SJCRH30 (cell line): ENCODE measurements at places on chromosomes 4 and X.

DNA sequence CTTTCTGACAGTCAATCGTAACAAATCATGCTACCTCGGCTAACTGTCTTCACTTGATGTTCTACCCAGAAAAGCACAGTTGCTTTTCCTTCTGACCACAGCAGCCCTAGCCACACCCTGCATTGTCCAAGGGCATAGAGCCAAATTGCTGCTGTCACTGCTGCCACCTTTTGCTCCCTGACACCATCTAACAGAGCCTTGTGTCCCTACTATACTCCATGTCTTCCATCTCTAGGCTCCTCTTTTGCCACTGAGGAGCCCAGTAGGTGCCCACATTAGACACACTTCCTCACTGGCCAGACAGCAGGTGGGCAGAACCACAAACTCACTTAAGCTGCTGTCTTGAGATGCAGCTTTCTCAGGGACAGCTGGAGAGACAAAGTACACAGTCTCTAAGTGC, 91.4 kb downstream of the ANXA3 start:
- DNase-seq, result no peak

- DNase-seq, result no peak
Measured at GRCh38 chr4:174252412-174252811, 31.1 kb downstream of the FBXO8 start.

DNA sequence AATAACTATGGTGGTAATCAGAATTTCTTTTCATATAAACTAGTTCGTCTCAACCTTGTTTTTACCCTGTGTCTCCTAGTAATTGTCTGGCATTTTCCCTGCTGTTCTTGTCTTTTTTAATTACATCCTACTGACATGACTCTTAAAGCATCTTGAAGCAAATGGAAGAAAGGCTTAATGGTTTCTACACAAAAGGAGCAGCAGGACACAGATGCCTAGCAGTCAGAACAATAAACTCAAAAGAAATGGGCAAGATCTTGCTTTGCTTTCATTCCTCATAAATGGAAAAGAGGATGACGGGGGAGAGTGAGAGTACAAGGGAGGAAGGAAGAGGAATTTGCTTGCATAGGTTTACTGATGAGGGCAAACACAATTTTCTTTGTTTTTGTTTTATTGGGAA, 293.2 kb upstream of the EMCN start:
- DNase-seq, result no peak

DNA sequence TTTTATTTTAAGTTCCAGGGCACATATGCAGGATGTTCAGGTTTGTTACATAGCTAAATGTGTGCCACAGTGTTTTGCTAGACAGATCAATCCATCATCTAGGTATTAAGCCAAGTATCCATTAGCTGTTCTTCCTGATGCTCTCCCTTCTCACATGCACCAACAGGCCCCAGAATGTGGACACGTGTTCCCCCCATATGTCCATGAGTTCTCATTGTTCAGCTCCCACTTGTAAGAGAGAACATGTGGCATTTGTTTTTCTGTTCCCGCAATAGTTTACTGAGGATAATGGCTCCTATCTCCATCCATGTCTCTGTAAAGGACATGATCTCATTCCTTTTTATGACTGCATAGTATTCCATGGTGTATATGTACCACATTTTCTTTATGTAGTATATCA, 374.8 kb upstream of the FAT1 start:
- DNase-seq, result no peak

GRCh38 chr4:85672116-85672515, 197.2 kb downstream of the ARHGAP24 start:
- DNase-seq, result no peak

DNA sequence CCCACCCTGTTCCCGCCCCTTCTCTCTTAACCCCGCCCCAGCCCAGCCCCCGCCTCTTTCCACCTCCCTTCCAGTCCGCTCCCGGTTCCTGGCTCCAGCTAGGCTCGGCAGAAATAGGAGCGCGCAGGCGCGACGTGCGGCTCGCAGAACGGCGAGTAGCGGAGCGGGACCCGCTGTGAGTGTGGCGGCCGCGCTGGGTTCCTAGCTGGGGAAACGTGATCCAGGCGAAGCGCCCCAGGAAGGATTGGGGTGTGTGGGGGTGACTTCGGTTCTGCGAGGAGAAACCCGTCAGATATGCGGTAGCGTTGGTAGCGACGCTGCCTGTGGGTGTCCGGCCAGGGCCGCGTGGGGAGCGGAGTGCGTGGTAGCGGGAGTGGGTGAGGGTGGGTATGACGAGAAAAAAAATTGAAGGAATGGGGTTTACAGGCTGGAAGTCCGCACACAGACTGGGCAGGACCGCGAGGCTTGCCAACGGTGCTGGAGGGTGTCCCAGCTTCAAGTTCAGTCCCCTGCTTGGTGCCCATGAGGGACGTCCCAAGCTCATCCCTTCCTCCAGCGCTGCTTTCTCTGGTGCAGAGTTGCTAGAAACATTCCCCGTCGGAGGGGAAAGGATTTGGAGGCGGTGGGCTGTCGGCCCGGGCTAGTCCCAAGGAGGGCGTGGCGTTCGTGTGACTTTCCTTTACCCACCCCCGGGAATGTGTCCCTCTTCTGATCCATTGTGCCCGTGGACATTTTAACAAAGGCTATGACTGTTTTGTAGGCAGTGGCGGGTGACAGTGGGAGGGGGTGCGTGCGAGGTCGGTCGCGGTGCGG, at the start of gene PRRG1:
Gene PRRG1 (plus strand): TSS at position 144 of the 813 bp plus-strand sequence. CDS start 56,886 bp downstream, outside the sequence.
- peak; percentile 77 for DNase-seq

DNA sequence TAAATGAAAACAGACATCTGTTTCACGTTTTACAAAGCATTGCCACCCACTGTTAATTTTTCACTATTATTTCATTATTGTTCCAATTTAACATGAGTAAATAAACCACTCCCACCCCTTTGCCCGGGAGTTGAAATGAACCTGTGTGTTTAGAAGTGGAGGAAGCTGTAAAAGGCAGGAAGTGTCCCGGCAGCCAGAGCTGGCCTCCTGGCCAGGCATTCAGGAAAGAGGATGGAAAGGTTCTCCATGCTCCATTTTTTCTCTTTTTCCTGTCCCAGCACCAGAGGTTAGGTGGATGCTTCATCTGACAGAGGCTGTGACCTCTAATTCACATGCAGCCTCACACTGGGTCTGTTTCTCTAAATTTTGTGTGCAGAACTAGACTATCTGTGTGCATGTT, 55.5 kb upstream of the LNX1 start:
- no peak for DNase-seq

GRCh38 chr4:134634301-134634700, 432.7 kb upstream of the PABPC4L start:
- peak; percentile 74 for DNase-seq

GRCh38 chr4:140952717-140953116, 180.6 kb downstream of the RNF150 start:
- no peak for DNase-seq

GRCh38 chr4:102596532-102596931, 95.4 kb downstream of the NFKB1 start:
- no peak for DNase-seq

GRCh38 chrX:104564921-104565703, 887 bp upstream of the IL1RAPL2 start:
- no peak for DNase-seq

GRCh38 chrX:133685822-133686221, 270.5 kb upstream of the GPC4 start:
- no peak for DNase-seq

GRCh38 chrX:36334572-36334971, 415.0 kb downstream of the CFAP47 start:
- DNase-seq, result no peak

DNA sequence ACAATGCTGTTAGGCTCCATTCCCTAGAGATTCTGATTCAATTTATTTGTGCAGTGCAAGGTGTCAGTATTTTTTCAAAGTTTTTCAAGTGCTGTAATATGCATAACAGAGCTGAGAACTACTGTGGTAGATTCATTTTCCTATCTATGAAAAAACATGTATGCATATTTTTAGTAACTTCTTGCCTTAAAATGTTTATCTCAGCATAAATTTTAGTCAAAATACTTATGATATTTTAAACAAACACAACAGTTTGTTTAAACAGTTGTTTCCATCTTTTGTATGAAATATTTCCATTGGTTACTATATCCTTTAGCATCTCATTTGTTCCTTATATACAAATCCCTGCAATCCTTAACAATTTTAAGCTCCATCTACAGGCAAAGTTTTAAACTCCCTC, 624.8 kb upstream of the ADGRL3 start:
- no peak for DNase-seq

GRCh38 chrX:132044953-132045352, 21.9 kb downstream of the STK26 start:
- no peak for DNase-seq

DNA sequence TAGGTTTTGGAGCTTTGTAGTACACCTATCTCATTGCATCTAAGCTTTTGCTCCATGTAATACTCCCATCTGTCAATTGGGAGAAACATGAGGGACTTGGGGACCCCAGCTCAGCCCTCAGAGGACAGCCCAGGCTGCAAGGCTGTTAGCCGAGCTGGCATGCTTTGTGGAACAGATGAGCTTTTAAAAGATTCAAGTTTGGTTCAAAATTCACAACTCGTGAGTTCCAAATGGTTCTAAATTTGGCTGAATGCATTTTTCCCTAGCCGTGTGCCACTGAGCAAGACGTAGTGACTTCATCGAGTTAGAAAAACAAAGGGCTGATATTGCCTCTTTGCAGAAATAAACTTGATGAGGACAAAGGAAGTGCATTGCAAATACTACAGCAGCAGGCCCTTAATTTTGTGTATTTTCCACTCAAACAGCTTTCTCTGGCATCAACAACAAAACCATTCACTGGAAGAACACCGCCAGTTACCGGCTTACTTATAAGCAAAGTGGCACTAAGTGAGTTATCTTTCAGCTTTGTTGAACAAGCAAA, 165.0 kb upstream of the HS3ST1 start:
- DNase-seq, result no peak
